Fibroblast of the aortic adventitia (primary cell): ENCODE measurements at places on chromosomes 6 and 20. TPM values are rescaled to one million over a fixed set of nuclear protein-coding genes. Genes with fewer than 3 reads are reported as not detected.
A peak's percentile ranks its signal among the peaks of the same experiment; 100 is the strongest.

The PTPRK gene
- 27.1 and 70.2 TPM in 2 replicates for total RNA-seq

The THBD gene
- total RNA-seq = 6.7 and 128 TPM in 2 replicates

The DIDO1 gene
- total RNA-seq = 48.4 TPM in 2 replicates

The RAB44 gene
- total RNA-seq = not detected in 2 replicates

The ADGRB3 gene
- 0.33 and 1.4 TPM in 2 replicates for total RNA-seq

The FAM184A gene
- 0.74 and 1.9 TPM in 2 replicates for total RNA-seq

The TCF21 gene
- total RNA-seq = 2.9 and 5.0 TPM in 2 replicates

The DOK5 gene
- 53.6 and 85.6 TPM in 2 replicates for total RNA-seq

The FNDC1 gene
- total RNA-seq = 0.16 and 1.6 TPM in 2 replicates

The PRL gene
- not detected in 2 replicates for total RNA-seq

The SAYSD1 gene
- 15.9 and 27.8 TPM in 2 replicates for total RNA-seq

DNA sequence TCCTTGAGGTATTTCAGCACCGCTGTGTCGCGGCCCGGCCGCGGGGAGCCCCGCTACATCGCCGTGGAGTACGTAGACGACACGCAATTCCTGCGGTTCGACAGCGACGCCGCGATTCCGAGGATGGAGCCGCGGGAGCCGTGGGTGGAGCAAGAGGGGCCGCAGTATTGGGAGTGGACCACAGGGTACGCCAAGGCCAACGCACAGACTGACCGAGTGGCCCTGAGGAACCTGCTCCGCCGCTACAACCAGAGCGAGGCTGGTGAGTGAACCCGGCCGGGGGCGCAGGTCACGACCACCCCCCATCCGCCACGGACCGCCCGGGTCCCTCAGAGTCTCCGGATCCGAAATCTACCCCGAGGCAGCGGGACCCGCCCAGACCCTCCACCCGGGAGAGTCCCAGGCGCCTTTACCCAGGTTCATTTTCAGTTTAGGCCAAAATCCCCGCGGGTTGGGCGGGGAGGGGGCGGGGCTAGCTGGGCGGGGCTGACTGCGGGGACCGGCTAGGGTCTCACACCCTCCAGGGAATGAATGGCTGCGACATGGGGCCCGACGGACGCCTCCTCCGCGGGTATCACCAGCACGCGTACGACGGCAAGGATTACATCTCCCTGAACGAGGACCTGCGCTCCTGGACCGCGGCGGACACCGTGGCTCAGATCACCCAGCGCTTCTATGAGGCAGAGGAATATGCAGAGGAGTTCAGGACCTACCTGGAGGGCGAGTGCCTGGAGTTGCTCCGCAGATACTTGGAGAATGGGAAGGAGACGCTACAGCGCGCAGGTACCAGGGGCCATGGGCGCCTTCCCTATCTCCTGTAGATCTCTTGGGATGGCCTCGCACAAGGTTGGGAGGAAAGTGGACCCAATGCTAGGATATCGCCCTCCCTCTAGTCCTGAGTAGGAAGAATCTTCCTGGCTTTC is 693 bp downstream of the HLA-F start:
- DNase-seq = no peak

DNA sequence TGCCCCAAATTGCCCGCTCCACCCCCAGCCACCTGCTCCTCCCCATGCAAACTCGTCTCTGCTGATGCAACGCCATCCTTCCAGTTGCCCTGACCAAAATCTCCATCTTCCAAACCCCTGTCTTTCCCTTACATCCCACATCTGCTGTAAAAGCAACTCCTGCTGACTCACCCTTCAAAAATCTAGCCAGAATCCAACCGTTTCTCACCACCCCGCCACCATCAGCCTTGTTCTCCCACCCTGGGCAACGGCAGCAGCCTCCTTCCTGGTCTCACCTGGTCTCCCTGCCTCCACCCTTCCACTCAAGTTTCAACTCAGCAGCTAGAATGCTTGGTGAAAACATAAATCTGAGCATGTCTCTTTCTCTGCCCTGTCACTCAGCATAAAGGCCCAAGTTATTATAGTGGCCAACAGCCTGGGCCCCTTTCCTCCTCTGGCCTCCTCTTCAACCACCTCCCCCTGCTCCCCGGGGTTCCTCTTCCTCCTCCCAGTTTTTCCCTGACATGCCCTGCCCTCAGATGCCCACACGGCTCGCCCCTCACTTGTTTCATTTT is 7.2 kb upstream of the SYNJ2 start:
- DNase-seq = peak; percentile 40

DNA sequence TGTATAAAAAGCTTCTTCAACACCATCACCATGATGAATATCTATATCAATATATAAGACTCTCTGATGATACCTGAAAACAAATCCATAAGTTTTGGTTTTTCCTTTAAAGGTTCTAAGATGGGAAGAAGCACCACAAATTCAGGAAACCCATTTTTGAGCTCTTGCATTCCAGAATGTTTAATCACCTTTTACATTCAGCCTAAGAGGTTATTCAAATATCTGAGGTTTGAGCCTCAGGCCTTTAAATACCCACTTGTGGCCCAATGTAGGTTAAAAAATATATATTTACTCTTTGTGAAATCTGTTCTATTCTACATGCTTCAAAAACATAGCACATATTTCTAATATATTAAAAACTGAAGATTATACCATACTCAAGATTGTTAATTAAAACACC is 17.6 kb downstream of the HDAC2 start:
- peak; percentile 30 for DNase-seq

DNA sequence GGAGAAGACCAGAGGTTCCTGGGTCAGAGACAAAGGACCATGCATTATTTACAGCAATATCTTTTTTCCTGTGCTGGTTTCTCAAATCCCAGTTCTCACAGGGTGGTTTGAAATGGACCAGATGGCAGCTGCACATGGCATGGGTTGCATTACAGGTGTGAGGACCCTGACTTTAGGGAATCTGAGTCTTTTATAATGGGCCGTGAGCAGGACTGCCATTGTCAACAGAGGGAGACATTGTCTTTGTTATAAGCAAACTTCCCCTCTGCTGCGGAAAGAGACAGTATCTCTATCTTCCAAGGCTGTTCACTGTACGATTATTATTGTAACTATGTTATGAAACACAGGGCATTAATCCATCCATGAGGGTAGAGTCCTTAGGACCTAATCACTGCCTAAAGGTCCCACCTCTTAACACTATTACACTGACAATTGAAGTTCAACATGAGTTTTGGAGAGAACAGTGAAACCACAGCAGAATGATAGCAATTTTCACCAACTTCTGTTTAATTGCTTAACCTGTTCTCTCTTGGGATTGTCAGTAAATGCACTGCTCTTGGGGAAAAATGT is 156.1 kb upstream of the AGPAT4 start:
- DNase-seq = peak; percentile 33

DNA sequence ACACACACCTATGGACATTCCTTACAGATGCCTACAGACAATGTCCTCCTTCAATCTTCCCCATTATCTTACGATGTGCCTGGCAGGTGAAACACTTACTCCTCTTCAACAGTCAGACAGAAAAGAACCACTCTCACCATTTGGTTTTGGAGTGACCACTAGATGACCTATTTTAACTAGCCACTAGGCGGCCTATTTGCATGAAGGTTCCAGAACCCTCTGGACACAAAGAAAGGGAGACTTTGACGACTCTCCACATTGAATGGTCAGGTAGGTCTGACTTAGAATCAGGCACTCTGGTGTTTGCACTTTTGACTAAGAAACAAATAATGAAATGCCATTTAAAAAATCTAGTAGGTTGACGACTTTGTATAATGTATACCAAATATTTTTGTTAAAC is 42.0 kb downstream of the PNLDC1 start:
- DNase-seq = peak; percentile 27

DNA sequence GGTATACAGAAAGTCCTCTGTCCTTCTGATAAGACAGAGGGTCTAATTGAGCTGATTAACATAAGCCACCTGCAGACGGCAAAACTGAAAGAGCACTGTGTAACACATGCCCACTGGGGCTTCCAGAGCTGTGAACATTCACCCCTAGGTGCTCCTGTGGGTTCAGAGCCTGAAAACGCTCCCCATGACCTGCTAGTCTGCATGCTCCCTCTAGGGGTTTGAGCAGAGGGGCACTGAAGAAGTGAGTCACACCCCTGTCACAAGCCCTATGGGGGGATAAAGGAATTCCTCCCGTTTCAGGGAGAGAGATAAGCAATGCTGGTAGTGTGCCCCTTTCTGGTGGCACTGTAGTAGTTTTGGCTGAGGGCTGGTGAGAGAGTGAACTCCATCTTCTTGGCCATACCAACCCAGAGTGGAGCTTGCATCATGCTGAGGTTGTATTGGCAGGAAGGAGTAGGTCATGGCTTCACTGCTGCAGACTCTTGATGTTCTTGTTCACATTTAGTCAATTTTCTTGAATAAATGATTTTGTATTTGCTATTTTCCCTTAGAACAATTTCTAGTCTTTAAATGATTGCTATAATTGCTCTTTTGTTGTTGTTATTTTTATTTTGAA is 637.5 kb upstream of the MAN1A1 start:
- no peak for DNase-seq

- peak; percentile 81 for DNase-seq
Measured at GRCh38 chr6:46044881-46045617, 29.4 kb upstream of the CLIC5 start.

DNA sequence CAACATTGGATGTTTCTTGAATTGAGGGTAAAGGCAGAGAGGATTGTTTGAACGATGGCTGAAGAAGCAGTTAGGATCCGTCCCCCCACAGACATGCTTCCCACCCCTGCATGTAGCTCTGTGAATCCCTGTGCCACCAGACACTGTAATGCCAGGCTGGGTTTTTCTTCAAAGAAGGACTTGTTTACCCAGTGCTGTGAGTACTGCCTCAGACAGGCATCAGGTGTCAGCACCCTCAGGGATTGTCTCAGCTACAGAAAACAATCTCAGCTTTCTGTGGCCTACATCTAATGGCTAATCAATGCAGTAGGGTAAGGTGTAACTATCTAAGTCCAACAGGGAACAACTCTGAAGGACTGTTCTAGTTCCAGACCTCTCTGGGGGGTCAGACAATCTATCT is 853.0 kb upstream of the EPHA7 start:
- DNase-seq = no peak

GRCh38 chr6:137975188-137975940 is 108.3 kb downstream of the TNFAIP3 start:
- peak; percentile 73 for DNase-seq

DNA sequence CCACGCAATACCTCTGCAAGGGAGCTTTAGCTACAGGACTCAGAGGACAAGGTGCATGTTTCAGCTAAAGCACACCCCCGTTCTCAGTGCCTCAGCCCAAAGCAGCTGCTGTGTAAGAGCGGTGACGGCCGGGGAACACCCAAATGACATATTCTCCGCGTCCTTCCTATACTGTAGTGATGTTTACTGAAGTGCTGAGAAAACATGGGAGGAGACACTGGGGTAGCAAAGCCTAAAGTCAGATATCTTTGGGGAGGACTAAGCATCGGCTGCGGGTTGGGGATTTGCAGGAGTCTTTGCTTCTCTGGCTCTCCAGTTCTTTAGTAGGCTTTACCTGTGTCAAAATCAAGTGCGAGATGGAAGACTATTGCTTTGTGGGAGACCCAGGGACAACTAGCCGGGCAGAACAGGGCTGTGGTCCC is 1.7 kb downstream of the SLC22A23 start:
- no peak for DNase-seq

GRCh38 chr6:136990754-136991153 is 54.0 kb downstream of the IL20RA start:
- DNase-seq = no peak

DNA sequence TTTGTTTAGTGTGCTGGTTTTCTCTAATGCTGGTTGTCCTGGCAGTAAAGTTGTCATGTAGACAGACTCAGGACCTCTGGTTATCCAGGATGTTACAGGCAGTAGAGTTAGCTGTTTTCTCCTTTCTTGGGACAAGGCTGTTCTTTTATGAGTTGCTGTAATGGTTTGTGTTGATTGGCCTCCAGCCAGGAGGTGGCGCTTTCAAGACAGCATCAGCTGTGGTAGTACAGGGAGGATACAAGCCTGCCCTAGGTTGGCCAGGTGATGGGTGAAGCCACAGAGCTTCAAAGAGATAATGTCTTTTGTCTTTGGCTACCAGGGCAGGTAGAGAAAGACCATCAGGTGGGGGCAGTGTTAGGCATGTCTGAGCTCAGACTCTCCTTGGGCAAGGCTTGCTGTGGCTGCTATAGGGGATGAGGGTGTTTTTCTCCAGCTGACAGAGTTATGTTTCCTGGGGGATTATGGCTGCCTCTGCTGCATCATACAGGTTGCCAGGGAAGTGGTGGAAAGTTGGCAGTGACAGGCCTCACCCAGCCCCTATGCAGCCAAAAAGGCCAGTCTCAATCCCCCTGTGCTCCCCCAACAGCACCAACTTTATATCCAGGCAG is 127.2 kb upstream of the TAB2 start:
- DNase-seq = peak; percentile 9

DNA sequence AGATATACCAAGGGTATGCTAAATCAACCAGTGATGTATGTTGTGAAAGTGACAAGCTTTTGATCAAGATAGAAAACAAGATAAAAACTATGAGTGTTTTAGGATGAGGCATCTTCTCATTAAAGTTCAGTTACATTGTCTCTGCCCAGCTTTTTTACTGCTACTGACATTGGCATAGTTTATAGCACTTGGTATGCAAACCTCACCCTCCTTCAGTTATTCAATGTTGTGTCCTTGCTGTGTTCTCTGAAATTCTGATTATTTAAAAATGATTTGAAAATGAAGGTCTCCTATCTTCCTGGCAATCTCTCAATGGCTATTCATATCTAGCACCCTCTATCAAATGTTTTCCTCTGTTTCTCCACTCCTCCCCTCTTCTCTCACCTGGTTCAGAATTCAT is 6.7 kb upstream of the MYLIP start:
- no peak for DNase-seq

DNA sequence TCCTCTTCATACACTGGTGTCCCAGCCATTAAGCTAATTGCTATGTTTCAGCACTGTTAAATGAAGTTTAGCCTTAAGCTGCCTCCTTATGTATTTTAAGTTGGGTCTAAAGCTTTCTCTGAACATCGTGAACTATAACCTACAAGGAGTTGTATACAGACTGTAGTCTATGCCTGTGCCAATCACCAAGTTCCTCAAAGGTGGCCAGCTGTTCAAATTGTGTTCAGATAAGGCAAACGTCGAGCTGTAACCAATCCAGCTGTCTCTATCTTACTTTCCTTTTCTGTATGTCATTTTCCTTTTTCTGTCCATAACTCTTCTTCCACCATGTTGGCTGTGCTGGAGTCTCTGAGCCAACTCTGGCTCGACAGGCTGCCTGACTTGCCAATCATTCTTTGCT is 199.6 kb downstream of the OGFRL1 start:
- DNase-seq = no peak

- peak; percentile 74 for DNase-seq
Measured at GRCh38 chr20:50695135-50695872, 4.0 kb upstream of the RIPOR3 start.
